Myocyte (in vitro differentiated cells): ENCODE measurements at places on chromosomes 4 and X. TPM values are rescaled to one million over a fixed set of nuclear protein-coding genes. Genes with fewer than 3 reads are reported as not detected.

Gene TCEAL6
- total RNA-seq = not detected in 2 replicates

Gene REELD1
- total RNA-seq = not detected in 2 replicates

Gene CENPE
- total RNA-seq = 1.5 and 2.9 TPM in 2 replicates

GRCh38 chrX:71198066-71198465 is 25.0 kb upstream of the GJB1 start:
- DNase-seq = no peak

GRCh38 chr4:75623026-75623425 is 7.3 kb downstream of the CDKL2 start:
- DNase-seq = no peak

Gene MGARP
- total RNA-seq = 0.31 and 0.45 TPM in 2 replicates

Gene DIPK2B
- not detected in 2 replicates for total RNA-seq

DNA sequence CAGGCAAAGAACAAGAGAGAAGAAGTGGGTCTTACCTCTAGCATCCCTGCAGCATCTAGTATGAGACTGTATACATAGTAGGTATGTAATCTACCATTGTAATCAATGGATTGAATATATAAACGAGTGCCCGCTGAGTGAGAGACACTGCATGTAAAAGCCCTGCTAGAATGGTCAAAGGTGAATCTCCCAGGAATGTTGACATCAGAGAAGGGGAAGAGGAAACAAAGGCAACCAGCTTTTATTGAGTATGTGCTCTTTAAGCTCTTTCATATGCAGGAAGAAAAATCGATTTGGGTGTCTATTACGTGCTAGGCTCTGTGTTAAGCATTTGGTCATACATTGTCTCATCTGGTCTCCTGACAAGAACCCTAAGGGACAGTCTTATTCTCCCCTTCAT is 91.9 kb upstream of the KLHL13 start:
- no peak for DNase-seq

Gene HPSE
- total RNA-seq = 0.21 and 0.26 TPM in 2 replicates

DNA sequence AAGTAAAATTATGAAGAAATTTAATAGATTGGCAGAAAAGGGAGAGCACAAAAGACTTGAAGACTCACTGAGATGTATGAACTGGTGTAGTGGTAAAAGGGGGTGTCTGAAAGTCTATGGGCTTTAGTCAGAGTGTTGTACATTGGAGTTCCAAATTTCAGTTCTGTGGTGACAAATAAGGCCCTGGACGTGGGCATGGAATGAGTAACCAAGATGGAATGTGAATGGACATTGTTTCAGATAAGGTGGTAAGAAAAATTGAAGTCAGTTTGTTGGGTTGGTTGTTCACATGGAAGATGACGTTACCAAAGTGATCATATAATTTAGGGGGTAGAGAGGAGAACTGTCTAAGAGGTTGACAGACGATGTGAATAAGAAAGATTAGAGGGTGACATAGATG is 13.9 kb downstream of the CYSLTR1 start:
- no peak for DNase-seq

- no peak for DNase-seq
These were observed 264.1 kb downstream of the CBLL2 start for GRCh38 chrX:22536746-22537304.

DNA sequence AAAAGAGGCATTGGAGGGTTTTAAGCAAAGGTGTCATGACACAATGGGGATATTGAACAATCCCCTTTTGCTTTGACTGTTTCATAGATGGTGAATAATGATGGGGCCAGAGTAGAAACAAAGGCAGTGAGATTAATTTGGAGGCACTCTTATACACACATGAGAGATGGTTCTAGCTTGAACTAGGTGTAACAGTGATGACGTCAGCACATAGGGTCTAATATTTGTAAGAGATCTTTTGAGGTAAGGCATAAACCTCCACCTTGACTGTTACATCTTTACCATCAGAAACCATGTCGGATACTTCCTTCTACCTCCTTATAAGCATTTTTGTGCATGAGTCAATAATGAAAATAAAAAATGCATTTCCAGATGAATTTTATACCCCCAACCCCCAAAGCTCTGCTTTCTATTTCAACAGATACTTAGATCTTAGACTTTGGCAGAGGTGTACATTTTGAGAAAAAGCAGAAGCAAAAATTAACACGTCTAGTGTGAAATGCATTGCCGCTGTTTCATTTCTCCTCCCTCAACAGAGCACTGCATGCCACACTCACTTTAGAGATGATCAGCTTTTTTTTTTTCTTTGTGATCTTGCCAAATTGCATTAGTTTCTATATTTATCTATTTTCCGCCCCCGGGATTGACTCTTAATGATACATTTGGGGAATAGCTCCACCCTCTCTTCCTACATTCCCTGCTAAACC is 87.2 kb downstream of the HS3ST1 start:
- DNase-seq = no peak

GRCh38 chr4:141534985-141535384 is 101.4 kb upstream of the IL15 start:
- DNase-seq = no peak

DNA sequence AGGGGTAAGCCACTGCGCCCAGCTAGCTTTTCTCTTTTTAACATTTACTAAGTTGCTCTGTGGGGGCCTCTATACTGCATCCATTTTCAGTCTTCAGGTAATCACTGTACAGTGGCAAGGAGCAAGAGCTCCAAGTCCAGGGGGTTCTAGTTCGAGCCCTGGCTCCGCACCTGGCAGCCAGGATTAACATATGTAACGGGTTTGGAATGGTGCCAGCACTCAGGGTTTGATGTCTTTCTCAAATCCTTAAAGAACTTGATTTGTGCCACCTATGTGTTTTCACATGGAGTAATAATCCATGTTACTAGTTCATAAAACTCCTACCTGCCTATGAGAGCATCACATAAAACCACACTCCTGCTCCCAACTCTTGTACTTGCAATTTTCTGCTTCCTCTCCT is 4.5 kb downstream of the GRPEL1 start:
- DNase-seq = no peak

- peak; percentile 62 for DNase-seq
These were observed 2.8 kb downstream of the TMPRSS11D start for GRCh38 chr4:67880866-67881610.

Gene NAP1L2
- total RNA-seq = not detected in 2 replicates

GRCh38 chr4:100842856-100843255 is 325.0 kb upstream of the EMCN start:
- no peak for DNase-seq

DNA sequence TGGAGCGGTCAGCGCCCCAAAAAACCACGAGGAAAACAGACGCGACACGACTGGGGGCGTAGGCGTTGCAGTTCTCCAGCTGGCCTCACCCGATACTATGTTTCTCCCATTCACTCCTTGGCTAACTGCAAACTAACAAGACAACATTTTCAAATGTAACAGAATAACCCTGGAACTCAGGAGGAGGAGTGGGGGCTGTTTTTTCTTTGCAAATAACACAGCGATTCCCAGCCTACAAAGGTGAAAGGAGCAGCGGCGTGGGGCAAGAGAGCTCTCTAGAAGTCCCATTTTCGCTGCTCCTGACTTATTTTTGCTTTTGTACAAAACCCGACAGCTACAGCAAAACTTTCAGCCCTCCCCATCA is 1.6 kb downstream of the SOX3 start:
- DNase-seq = no peak

Gene MBNL3
- total RNA-seq = 0.68 and 0.86 TPM in 2 replicates

GRCh38 chr4:110062166-110062565 is 136.2 kb downstream of the ELOVL6 start:
- no peak for DNase-seq

GRCh38 chr4:159221280-159221679 is 118.4 kb downstream of the RAPGEF2 start:
- no peak for DNase-seq

DNA sequence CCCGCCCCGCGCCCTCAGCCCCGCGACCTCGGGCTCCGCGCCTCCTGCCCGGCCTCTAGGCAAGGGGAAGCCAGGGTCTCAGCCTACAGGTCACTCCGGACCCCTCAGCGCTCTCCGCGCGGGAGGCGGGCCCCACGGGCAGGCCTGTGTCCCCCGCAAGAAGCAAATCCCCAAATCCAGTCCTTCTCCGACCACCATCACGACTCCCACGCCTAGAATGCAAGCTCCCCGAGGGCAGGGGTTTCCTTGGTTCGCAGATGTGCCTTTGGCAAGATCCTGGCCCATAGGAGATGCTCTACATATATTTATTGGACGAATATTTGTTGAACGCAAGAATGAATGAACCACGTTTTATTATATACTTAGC is 260 bp upstream of the CCDC149 start:
- DNase-seq = peak; percentile 32

DNA sequence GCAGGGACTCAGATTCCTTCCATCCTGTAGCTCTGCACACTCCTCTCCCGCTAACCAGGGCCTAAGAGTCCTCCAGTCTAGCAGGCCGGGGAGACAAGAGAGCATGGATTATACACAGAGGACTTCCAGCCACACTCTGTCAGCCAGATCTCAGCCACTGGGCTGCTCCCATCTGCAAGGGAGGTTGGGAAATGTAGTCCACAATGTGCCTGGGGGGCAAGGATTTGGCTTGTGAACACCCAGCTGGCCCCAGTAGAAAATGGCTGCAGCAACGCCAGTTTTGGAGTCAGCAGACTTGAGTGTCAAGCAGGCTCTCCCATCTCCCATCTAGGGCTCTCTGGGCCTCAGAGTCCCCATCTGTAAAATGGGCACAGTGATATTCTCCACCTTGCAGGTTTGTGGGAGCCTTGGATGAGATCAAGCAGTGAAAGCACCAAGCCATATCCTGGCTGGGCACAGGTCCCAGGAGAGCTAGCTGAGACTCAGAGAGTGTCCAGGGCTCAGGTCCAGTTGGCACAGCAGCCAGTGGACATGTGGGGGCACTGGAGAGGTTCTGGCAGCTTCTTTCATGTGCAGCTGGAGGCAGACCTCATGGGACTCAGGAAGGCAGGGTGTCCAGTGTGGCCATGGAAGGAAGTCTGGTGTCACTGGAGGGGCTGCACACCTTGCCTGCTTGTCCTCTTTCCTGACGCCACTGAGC is 14.6 kb downstream of the PSAPL1 start:
- no peak for DNase-seq

GRCh38 chrX:475926-476723 is 89.4 kb upstream of the PPP2R3B start:
- no peak for DNase-seq

Gene ABCG2
- 0.88 and 1.6 TPM in 2 replicates for total RNA-seq

Gene NPY2R
- not detected in 2 replicates for total RNA-seq

GRCh38 chrX:49656533-49656932 is 39.3 kb downstream of the PAGE1 start:
- no peak for DNase-seq

Gene MAPK10
- total RNA-seq = 25.9 and 27.7 TPM in 2 replicates

GRCh38 chr4:114615435-114615834 is 16.8 kb downstream of the UGT8 start:
- no peak for DNase-seq

- no peak for DNase-seq
These were observed 2106.0 kb downstream of the PCDH7 start for GRCh38 chr4:32826169-32826568.

Gene RRH
- total RNA-seq = 0.08 TPM in 1 of 2 replicates, not detected in the other

GRCh38 chr4:44146516-44146915 is 302.1 kb downstream of the KCTD8 start:
- DNase-seq = no peak

GRCh38 chrX:134971926-134972325 is 18.9 kb upstream of the SMIM10 start:
- DNase-seq = no peak

GRCh38 chrX:125096469-125096868 is 223.2 kb upstream of the TEX13C start:
- no peak for DNase-seq

Gene CENPVL1
- total RNA-seq = 0.24 TPM in 1 of 2 replicates, not detected in the other

- DNase-seq = no peak
These were observed 43.7 kb downstream of the FAM114A1 start for GRCh38 chr4:38911257-38911656.

DNA sequence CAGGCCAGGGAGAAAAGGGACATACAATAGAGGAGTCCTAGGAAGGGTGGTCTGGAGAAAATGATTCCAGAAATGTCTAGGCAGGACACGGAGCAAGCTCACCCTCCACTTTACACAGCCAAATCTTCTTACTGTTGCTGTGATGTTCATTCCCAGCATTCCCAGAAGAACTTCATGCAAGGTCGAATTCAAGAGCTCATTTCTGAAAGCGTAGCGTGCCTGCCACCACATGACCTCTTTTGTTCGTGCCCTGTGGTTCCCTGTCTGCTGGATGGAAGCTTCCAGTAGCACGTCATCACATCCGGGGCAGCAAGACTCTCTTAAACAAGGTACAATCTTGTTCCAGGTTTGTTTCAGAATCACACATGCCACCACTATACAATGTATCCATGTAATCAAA is 57.8 kb downstream of the FAM184B start:
- DNase-seq = no peak

Gene NAP1L5
- 7.4 and 8.3 TPM in 2 replicates for total RNA-seq

Gene TRIM61
- not detected in 2 replicates for total RNA-seq

DNA sequence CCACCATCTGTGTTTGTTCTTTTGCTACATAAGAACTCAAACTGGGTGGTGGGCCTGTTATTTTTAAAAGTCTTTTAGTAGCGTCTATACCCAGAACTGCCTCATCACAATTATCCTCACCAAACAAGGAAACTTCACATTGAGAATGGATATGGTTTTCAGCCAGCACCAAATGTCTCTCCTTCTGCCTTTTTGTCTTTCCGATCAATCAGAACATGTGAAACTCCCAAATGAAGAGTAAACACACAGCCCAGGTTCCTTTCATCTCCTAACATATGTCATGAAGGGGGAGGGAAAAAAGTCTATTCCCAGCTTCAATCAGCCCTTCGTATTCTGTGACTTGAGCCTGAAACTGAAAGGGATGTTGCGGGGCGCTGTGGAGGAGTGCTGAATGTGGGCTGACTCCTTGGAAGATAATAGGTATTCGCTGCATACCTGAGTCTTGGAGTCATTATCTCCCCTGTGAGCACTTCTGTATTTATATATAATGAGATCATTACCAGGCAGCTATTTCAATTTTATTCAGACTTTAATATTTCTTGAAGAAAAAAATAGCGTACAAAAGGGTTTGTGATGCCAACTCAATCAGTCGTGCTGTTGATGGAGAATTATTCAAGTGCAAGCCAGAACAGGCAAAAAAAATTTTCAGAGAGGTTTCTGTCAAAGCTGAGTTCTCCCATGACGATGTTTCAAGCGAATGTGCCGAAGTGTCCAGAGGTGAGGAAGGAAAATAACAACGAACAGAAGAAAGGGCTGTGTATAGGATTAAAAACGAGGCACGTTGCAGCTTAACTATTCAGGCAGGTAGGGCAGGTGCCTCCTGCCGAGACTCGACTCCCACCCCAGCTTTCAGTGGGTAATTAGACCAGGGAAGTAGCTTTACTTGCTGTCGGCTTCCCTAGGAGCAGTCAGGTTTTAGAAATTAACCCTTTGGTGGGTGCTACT is 163.9 kb upstream of the NOCT start:
- DNase-seq = no peak

- DNase-seq = no peak
These were observed 481 bp downstream of the UTP3 start for GRCh38 chr4:70688795-70689231.

- no peak for DNase-seq
These were observed 659.8 kb upstream of the MAGEB2 start for GRCh38 chrX:29555465-29556091.

GRCh38 chrX:10395179-10395578 is 225.2 kb downstream of the MID1 start:
- DNase-seq = no peak

Gene CXXC4
- total RNA-seq = 0.05 and 0.11 TPM in 2 replicates

Gene CT45A5
- not detected in 2 replicates for total RNA-seq
